ENCODE measurements at places on chromosomes 16 and 17.

- no peak for DNase-seq
Measured at GRCh38 chr16:1308036-1308976, 1.1 kb upstream of the UBE2I start.

DNA sequence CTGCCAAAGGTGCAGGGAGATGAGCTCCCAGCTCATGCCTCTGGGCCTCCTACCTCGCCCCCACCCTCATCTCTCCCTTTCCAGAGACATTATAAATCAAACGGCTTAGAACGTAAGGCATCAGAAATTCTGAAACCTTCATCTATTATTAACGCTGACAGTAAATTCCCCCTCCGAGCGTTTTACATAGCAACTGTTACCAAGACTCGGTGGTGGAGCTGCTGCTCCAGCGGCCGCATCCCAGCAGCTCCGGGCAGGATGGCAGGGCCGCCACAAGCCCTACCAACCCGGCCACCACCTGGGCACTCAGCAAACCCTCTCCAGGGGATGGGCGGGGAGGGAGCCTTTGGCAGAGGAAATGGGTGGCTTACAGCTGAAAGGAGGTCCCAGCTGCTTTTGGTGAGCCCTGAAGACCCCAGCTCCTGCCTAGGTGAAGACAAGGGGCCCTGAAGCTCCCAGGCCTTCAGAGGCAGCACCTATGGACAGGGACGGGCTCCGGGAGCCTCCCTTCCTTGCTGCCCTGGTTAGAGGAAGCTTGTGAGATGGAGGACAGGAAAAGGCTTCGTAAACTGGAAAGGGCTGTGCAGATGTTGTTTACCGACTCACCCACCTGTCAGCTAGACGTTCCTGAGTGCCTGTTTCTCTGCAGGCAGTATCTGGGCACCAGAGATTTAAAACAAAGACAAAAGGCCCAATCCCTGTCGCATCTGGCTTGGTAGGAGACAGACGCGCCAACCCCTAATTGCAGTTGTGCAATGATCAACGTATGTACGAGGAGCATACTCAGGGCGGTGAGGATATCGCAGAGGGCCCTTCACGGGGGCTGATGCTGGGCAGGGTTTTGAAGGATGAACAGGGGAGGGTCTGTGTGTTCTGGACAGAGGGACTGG lies 76.9 kb downstream of the RAI1 start:
- no peak for DNase-seq

GRCh38 chr16:72429671-72430081 lies 257.7 kb upstream of the PMFBP1 start:
- no peak for DNase-seq

DNA sequence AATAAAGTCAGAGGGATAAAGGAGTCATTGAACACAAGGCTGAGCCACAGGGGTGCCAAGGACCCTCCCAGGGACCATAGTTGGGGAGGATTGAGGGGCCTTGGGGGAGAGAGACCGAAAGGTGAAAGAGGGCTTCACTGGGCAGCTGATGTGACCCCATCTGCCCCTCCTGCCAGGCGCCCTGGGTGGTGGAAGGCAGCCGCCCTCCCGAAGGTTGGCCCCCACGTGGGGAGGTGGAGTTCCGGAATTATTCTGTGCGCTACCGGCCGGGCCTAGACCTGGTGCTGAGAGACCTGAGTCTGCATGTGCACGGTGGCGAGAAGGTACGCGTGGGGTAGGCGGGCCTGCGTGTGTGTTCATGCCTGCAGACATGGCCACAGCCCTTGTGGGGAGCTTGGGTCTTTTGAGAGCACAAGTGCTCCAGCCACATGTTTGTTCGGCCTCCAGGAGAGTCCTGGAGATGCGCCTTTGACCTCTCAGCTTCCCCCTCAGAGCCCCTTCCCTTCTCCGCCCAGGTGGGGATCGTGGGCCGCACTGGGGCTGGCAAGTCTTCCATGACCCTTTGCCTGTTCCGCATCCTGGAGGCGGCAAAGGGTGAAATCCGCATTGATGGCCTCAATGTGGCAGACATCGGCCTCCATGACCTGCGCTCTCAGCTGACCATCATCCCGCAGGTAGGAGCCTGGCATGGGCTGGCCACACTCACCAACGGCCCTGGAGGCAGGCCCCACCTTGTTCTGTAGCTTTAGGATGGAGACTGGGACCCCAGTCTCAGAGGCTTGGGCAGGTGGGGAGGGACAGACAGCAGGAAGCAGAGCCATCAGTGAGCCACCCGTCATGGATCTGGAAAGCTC lies 24.1 kb downstream of the ANKRD40 start:
- DNase-seq, result peak; percentile 20

DNA sequence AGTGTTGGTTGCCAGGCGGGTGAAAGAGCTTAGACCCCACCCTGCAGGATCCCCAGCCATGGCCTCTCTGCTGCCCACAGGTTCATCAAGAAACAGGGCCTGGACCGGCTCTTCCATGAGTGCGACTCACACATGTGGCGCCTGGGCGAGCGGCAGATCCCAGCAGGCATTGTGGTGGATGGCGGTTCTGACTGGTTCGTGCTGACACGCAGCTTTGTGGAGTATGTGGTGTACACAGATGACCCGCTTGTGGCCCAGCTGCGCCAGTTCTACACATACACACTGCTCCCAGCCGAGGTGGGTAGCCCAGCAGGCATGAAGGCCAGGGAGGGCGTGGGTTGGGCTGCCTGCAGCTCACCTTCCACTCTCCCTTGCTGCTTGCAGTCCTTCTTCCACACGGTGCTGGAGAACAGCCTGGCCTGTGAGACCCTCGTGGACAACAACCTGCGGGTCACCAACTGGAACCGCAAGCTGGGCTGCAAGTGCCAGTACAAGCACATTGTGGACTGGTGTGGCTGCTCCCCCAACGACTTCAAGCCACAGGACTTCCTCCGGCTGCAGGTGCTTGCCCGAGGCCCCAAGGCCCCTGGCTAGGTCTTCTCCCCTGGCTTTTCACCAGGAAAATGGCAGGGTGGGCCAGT lies 9.9 kb downstream of the XYLT2 start:
- DNase-seq, result no peak

- DNase-seq, result no peak
Measured at GRCh38 chr16:76081967-76082366, 195.2 kb upstream of the CNTNAP4 start.

DNA sequence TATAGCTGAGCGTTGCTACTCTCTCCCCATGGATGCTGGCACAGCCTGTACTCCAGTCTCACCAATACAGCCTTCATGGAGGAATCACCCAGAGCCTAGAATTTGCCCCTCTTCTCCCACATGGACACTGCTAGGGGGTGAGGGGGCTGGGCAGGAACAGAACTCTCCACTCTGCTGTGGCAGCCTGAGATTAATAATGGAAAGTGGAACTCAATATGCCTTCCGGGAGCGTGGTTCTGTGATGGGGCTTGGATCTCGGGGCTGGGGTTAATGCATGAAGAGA lies 1.2 kb downstream of the SLC9A5 start:
- no peak for DNase-seq

DNA sequence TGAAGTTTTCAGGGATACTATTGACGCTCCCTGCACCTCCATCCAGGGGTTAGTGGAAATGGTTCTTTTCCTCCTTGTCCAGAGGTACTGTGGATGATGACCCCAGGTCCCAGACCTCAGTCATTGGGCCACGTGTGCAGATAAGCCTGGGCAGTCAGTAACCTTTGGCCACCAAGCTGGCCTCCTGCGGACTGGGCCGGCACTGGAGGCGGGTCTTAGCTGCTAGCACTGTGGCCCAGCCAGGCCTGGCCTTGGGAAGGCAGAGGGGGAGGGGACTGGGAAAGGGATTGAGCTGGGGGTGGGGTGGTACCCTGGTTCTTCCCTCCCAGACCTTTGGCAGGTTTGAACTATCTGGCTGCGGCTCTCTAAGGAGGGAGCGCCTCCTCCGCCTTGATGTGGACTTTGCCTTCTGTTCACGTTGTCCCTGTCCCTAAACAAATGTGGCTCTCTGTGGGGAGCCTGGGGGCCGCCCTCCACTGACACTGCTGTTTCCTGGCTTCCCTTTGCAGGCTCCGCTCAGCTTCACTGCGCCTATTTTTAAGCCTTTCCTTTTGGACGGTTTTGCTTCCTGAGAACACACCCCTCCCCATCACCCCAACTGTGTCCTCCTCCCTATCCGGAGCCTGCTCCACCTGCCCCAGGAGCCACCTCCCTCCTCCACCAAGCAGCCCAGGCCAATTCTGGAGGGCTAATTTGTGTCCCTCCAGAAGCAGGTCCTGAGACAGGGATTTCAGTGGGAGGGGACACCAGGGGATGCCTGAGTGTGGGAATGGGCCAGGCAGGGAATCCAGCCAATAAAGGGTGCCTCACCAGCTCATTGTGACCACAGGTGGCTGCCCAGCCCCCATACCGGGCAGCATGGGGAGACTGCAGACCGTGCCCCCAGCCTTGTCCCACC lies 251.9 kb downstream of the SEC14L1 start:
- DNase-seq, result no peak

DNA sequence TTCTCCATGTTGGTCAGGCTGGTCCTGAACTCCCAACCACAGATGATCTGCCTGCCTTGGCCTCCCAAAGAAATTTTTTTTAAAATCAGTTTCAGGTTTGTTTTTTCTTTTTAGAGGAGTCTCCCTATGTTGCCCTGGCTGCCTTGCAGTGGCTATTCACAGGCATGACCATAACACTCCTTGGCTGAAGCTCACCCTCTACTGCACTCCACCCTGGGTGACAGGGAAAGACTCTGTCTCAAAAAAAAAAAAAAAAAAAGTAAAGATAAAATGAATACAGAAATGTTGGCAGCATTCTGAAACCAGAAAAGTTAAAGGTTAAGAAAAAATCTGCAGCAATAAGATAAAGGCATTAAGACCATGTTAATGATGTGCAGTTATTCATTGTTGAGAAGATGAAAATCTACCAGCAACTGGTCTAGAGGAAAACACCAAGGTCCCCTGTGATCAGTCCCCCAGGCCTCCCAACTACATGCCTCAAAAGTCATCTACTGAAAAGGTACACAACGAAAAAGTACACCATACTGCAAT lies 15.1 kb downstream of the YWHAE start:
- DNase-seq, result no peak
